IMR-90 (cell line): ENCODE measurements at places on chromosomes 6 and 20.

DNA sequence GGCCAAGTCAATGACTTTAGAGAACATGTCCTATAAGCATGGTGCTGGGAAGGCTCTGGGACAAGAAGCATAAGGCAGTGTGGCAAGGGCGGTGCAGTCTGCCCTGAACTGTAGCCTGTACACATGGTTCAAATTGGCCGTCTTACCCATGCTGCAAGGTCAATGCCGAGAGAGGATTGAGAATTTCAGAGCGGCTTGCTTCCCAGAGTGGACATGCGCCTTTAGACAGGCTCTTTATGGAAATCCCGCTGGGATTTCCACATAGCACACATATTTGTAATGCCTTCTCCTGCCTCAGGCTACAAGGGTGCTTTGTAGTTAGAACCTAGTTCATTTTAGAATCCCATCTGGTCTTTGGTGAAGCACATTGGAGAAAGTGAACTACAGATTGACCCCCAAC is 36.1 kb upstream of the CEP162 start:
- no peak for DNase-seq

DNA sequence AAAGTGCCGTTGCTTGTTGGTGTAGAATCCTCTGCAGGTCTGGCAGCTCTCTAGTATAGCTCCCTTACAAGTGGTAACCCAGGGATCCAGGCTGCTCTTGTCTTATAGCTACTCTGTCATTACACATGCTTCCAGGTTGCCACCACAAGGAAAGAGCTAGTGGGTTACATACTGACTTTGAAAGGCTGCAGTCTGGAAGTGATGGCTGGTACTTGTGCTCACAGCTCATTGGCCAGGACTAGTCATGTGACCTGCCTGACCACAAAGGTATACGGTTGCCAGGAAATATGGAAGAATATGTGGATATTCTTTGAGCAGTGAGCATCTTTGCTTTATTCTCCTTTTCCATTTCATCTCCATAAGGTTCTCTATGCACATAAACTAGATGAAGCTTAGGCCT is 46.0 kb downstream of the RREB1 start:
- no peak for DNase-seq

- DNase-seq, result no peak
Measured at GRCh38 chr20:38581013-38581412, at the start of gene ADIG. Gene ADIG (plus strand): TSS chr20:38581197. CDS start chr20:38581251, 54 bp downstream.

- DNase-seq, result peak; percentile 64
Measured at GRCh38 chr20:19995220-19995863, 21.8 kb upstream of the NAA20 start.

DNA sequence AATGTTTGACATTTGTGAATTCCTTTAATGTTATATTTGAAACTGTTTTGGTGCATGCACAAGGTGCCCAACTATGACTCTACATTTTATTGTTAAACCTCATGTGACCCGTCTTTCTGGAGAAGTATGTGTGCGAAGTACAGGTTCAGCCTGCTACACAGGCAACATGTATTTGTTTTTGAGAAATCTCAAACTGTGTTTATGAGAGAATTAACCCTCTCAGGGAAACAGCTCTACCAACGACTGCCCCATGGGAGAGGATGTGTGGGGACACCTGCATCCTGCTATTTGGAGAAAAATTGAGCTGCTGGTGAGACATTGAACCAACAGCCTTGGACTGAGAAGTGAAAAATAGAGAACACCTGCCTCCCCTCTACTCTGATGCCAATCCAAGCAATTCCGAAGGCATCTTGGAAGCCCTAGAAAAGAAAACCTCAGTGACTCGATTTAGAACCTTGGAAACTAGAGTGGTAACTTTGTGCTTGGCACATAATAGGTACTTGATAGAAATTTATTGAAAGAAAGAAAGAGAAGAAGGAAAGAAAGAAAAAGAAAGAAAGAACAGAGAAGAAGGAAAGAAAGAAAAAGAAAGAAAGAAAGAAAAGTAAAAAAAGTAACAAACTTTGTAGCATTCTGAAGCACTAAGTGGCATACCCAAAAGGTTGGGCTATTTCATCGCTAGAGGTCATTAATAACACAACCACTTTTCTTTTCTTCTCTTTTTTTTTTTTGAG is 2.9 kb upstream of the AKAP12 start:
- DNase-seq, result no peak

DNA sequence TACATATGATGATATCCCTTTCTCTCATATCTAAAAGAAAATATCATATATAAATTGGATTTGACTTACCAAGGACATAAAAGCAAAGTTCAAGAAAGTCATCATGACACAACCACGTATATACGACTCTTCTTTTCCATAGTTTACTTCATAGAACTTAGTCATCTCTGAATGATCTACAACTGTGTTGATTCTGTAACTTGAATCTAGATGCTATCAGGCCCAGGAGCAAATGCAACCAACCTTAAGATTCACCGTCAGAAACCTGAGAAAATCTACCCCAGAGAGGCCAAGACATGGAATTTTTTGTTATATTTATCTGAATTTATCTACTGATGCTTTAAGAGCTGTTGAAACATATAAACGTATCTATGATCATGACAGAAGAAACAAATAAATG is 165.6 kb downstream of the PDE10A start:
- peak; percentile 83 for DNase-seq
